Activated CD8-positive, alpha-beta T cell treated with anti-CD3 and anti-CD28 coated beads for 36 hours (primary cell): ENCODE measurements at places on chromosomes 3 and 15. TPM values are rescaled to one million over a fixed set of nuclear protein-coding genes. Genes with fewer than 3 reads are reported as not detected.

Gene CYP1A2
- not detected for total RNA-seq

Gene GNAT1
- 0.11 TPM for total RNA-seq

Gene GRM2
- total RNA-seq = 0.22 TPM

Gene PATL2
- total RNA-seq = 16.1 TPM

Gene NEK4
- total RNA-seq = 18.4 TPM

Gene GASK1A
- total RNA-seq = not detected

Gene LSMEM2
- not detected for total RNA-seq
